ENCODE measurements at places on chromosomes 3 and 15.
A peak's percentile ranks its signal among the peaks of the same experiment; 100 is the strongest.

GRCh38 chr3:197787412-197787811 lies 3.6 kb upstream of the LRCH3 start:
- DNase-seq, result no peak

DNA sequence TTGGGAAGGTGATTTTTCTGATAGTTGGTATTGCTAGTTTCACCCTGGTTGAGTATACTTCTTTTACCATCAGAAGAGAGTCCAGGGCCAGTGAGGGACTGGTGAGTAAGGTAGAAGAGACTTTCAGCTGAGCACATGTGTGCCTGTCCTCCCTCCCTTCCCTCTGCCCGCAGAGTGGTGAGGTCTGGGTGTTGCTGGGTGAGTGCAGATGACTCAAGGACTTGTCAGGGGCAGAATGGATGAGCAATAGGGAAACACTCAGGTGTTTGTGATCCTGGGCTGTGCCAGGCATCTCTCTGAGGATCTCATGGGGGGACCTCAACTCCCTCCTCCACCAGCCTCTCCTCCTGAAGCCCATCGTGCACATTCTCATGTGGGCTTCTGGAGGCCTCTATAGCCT lies 76.0 kb upstream of the GSK3B start:
- peak; percentile 5 for DNase-seq

GRCh38 chr3:42654331-42655201 lies 1.1 kb downstream of the ZBTB47 start:
- DNase-seq, result peak; percentile 55

- DNase-seq, result no peak
These were observed 302.0 kb downstream of the CHST2 start for GRCh38 chr3:143421556-143421955.

Measured in occipital lobe (tissue), 3 donors.